ENCODE measurements at places on chromosomes 3 and 15. TPM values are rescaled to one million over a fixed set of nuclear protein-coding genes. Genes with fewer than 3 reads are reported as not detected.
A peak's percentile ranks its signal among the peaks of the same experiment; 100 is the strongest.

- no peak for DNase-seq
- H3K27ac ChIP-seq = no peak overlapping the region
- no peaks in the 10 kb centered on the region for H3K36me3 ChIP-seq
- no peak overlapping the region for H3K4me3 ChIP-seq
- H3K4me1 ChIP-seq = peaks cover 9% of the 10 kb centered on the region
Observed at GRCh38 chr15:40314723-40315276, 7.1 kb upstream of the PLCB2 start.

GRCh38 chr3:12963231-12963896 is 109.9 kb downstream of the IQSEC1 start:
- H3K4me3 ChIP-seq = no peak overlapping the region
- DNase-seq = peak; percentile 39
- H3K27me3 ChIP-seq = no peaks in the 10 kb centered on the region
- H3K27ac ChIP-seq = peak overlapping the region; percentile 75
- H3K36me3 ChIP-seq = peaks cover 24% of the 10 kb centered on the region

ZSCAN29 gene
- 25.4 TPM for total RNA-seq

DNA sequence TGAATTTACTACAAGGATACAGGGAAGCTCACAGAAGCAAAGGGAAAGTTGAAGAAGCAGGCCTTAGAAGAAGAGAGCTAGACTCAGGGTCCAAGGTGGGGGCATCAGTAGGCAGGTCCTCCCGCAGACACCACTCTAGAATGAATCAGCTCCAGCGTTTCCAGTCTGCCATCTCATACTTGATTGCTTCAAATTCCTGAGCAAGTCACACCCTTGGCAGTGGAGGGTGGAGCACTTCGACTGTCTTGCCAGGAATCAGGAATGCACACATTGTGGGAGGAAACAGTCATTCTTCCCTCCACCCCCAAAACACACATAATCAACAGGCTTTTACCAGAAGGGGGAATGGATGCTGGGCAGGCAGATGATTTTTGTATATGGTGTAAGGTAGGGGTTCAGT is 78.5 kb downstream of the CHCHD6 start:
- H3K27me3 ChIP-seq = no peaks in the 10 kb centered on the region
- no peak overlapping the region for H3K27ac ChIP-seq
- no peak for DNase-seq
- no peak overlapping the region for H3K4me3 ChIP-seq
- no peaks in the 10 kb centered on the region for H3K36me3 ChIP-seq
- peaks cover 8% of the 10 kb centered on the region for H3K4me1 ChIP-seq

DNA sequence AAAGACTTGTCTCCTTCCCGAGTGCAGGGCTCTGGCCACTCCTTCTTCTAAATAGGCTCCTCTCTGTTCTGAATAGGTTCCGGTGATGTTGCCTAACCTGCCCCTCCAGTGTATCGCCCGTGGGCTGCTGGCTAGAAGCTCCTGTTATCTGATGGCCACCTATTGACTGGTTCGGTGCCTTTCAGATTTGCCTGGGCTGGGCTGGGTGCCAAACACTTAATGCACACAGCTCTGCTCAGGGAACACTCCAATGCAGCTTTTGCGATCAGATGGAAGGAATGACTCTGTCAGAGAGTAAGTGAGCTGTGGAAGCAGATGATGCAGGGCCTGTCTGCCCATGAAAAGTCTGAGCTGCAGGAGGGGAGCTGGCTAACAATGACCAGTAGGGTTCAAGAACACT is 112.9 kb downstream of the CORO2B start:
- peaks cover 11% of the 10 kb centered on the region for H3K4me1 ChIP-seq
- H3K27ac ChIP-seq = no peak overlapping the region
- H3K36me3 ChIP-seq = no peaks in the 10 kb centered on the region
- DNase-seq = no peak

RAB43 gene
- 59.1 TPM for total RNA-seq

DNA sequence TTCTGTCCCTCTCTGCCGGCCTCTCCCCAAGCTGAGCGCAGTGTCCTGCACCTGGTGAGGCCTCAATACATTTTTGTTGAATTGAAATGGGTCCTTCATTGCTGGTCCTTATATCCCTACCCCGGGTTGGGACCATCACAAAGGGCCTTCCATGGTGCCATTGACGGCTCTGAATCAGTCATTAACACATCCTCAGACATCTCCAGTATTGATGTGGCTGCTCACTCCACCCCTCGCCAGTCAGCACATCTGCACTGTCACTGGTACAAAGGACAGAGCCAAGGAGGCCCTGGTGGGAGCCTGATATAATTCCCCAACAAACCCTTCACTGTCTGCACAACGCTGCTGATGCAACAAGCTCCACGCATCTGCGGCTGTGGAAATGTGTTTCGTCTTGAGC is 191.6 kb upstream of the TOPAZ1 start:
- H3K4me1 ChIP-seq = no peaks in the 10 kb centered on the region
- no peak overlapping the region for H3K27ac ChIP-seq
- no peak overlapping the region for H3K4me3 ChIP-seq

DNA sequence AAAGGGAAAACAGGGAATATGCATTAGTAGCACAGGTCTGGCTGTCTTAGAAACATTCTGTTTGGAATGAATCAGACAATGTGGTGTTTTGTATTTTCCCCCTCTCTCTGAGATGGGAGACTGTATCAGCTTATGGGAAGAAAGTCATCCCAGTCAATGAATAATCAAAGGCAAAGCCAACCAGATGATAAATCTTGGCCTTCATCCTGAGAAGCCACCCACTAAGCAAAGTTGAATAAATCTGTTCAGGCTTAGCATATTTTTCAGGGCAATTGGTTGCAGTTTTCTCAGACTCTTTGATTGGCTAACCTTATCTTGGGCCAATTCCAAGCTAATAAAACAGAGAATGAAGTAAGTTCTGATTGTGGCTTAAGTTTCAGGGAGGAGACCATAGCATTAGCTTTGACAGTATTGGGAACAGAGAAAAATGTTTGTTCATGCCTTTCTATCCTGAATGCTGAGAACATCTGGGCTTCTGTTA is 63.6 kb upstream of the ARL8B start:
- no peak overlapping the region for H3K4me3 ChIP-seq
- H3K4me1 ChIP-seq = peaks cover 24% of the 10 kb centered on the region
- peaks cover 7% of the 10 kb centered on the region for H3K27me3 ChIP-seq
- H3K36me3 ChIP-seq = no peaks in the 10 kb centered on the region
- no peak for DNase-seq
- H3K27ac ChIP-seq = no peak overlapping the region

TCAIM gene
- total RNA-seq = 19.9 TPM

- peak; percentile 10 for DNase-seq
- no peaks in the 10 kb centered on the region for H3K36me3 ChIP-seq
- peak overlapping the region; percentile 34 for H3K4me3 ChIP-seq
Observed at GRCh38 chr15:31080591-31081014, 20.9 kb downstream of the TRPM1 start.

TMC3 gene
- not detected for total RNA-seq

GRCh38 chr15:47398594-47398993 is 318.7 kb upstream of the SEMA6D start:
- no peaks in the 10 kb centered on the region for H3K36me3 ChIP-seq
- no peak overlapping the region for H3K27ac ChIP-seq
- no peaks in the 10 kb centered on the region for H3K4me1 ChIP-seq
- no peak for DNase-seq
- no peak overlapping the region for H3K4me3 ChIP-seq

DNA sequence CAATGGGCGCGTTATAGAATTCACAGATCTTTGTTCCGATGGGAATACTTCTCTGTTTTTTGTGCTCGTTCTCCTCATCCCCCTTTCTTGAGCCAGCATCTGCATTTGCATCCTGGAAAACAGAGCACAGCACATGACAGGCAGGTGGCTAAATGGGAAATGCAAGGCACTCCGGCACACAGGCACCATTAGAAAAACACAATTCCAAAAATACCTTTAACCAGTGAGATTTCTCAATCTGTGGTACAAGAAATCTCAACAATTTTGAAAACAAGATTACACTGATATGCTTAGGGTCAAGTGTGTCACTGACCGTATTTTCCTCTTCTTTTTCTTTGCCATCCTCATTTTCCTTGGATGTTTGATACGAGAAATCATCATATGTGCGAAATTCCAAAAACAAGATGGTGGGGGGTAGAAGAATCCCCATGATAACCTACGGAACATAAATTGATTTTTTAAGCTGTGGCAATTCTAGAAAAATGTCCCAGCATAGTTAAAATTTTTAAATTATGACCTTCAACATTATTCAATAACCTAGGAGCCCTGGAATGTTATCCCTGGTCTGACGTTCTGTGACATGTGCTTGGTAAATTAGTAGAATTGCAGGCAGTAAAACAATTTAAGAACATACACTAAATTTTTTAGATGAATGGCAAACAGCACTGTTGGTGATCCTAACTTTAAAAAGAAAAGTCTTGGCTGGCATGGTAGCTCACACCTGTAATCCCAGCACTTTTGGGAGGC is 46.5 kb upstream of the MTMR10 start:
- H3K36me3 ChIP-seq = no peaks in the 10 kb centered on the region
- no peak for DNase-seq
- no peak overlapping the region for H3K27ac ChIP-seq
- H3K27me3 ChIP-seq = peaks cover 4% of the 10 kb centered on the region
- no peak overlapping the region for H3K4me3 ChIP-seq

- H3K27me3 ChIP-seq = no peaks in the 10 kb centered on the region
- no peaks in the 10 kb centered on the region for H3K36me3 ChIP-seq
- H3K4me1 ChIP-seq = no peaks in the 10 kb centered on the region
- no peak for DNase-seq
- H3K4me3 ChIP-seq = no peak overlapping the region
Observed at GRCh38 chr15:45147606-45148005, 17.8 kb downstream of the DUOX1 start.

- H3K27me3 ChIP-seq = no peaks in the 10 kb centered on the region
- DNase-seq = no peak
- no peak overlapping the region for H3K27ac ChIP-seq
- H3K4me3 ChIP-seq = no peak overlapping the region
Observed at GRCh38 chr3:55683666-55684270, 196.7 kb upstream of the WNT5A start.

RTP4 gene
- 19.4 TPM for total RNA-seq

- no peak overlapping the region for H3K4me3 ChIP-seq
- no peak for DNase-seq
- no peaks in the 10 kb centered on the region for H3K36me3 ChIP-seq
- no peaks in the 10 kb centered on the region for H3K4me1 ChIP-seq
- H3K27me3 ChIP-seq = no peaks in the 10 kb centered on the region
Observed at GRCh38 chr15:86915811-86916331, 836.2 kb downstream of the AGBL1 start.

DNA sequence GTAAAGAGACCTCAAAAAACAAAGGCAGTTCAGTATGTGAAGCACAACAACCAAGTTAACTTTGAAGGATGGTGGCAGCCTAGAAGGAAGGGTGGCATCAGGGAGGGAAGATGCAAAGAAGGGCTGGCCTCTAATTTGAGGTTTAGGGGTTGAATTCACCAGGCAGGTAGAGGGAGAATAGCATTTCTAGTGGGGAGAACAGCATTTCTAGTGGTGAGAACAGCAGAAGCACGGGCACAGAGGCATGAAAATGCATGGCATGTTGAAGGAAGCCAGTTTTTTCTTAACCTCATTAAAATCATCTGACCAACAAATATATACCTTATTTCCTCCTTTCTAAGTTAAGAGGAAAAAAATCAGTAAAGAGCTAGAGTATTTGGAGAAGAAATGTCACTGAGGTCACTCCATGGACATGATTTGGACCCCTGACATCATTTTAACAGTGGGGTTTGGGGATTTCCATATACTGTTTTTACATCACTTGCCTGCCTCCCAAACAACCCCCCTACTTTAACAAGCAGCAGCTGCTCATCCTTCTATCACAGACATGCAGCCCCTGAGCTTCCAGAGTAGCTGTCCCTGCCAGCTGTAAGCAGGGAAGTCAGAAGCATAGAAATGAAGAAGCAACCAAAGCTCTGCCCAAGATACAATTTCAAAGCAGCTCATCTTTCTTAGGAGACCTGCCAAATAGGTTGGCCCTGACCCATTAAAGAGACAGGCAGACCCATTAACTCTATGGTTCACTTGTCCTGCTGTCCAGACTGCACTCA is 2.4 kb upstream of the POPDC2 start:
- no peaks in the 10 kb centered on the region for H3K27me3 ChIP-seq
- H3K36me3 ChIP-seq = peaks cover 13% of the 10 kb centered on the region

DNA sequence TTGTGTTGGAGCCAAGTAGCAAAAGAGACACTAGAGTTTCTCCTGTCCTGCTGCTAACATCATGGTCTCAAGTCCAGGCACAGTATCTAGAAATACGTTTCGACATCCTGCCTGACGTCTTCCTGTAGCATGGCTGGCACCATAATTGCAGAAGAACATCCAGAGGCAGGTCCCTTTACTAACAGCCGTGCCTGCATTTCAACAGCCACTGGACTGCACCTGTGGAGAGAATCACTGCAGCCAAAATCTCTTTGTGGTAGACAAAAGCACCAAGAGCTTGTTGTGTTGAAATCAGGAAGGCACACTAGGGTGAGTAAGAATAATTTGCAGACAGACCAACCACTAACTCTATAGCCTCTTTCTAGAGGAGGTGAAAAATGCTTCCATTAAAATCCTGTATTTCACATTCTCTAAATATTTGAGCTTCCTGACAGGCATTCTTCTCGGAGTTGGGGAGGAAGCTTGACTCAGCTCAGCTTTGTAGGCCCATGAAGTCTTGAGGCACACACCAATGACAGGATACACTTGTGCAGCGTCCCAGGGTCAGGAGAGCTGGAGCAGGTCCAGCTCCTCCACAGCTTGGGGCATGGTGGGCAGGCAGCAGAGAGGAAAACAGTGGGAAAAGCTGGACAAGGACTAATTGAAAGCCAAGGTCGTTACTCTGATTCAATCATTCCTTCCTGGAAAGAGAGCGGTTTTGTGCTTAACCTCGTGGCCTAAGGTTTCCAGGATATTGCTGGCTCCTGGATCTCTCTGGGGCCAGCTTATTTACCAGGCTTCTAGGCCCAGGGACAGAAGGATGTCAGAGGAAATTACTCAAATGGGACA is 244.9 kb downstream of the FAM43A start:
- no peak overlapping the region for H3K4me3 ChIP-seq
- H3K4me1 ChIP-seq = no peaks in the 10 kb centered on the region
- DNase-seq = no peak

- H3K4me3 ChIP-seq = no peak overlapping the region
- peaks cover 10% of the 10 kb centered on the region for H3K27me3 ChIP-seq
- DNase-seq = no peak
Observed at GRCh38 chr15:66925721-66926120, 139.7 kb upstream of the SMAD3 start.

DNA sequence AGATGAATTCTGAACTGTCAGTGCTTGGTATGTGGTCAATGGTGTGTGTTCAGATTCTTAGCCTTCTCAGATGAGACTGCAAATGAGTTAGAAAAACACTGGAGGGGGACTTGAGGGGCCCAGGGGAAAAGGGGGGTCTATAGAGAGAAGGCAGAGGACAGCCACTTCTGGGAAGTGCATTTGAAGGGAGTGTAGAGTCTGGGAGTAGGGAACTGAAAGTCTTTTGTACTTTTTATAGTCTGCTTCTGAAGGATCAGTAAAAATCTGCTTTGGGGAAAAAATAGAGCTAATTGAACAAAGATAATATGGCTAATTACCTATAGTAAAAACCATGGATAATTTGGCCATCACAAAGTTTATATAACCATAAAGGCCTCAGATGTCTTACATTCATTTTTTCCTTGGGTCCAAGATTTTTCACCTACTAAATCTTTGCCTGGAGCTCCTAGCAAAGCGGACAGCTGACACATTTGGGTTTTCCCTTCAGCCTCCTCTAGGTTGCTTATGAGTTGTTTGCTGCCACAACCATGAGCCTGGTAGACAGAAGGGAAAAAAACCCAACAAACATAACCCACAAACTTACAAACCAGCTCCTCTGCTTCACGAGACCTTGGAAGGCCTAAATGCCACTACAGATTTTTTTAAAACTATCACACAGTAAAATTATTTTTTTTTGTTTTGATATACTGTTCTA is 48.8 kb downstream of the CD86 start:
- no peaks in the 10 kb centered on the region for H3K27me3 ChIP-seq
- peaks cover 27% of the 10 kb centered on the region for H3K4me1 ChIP-seq
- H3K36me3 ChIP-seq = no peaks in the 10 kb centered on the region

PLCH1 gene
- total RNA-seq = 0.37 TPM

RBPMS2 gene
- not detected for total RNA-seq
